Activated T-cell treated with anti-CD3 and anti-CD28 coated beads, Interleukin-2, amount 50 U/mL, for 48 hours (primary cell): ENCODE measurements at places on chromosomes 2 and 18.

DNA sequence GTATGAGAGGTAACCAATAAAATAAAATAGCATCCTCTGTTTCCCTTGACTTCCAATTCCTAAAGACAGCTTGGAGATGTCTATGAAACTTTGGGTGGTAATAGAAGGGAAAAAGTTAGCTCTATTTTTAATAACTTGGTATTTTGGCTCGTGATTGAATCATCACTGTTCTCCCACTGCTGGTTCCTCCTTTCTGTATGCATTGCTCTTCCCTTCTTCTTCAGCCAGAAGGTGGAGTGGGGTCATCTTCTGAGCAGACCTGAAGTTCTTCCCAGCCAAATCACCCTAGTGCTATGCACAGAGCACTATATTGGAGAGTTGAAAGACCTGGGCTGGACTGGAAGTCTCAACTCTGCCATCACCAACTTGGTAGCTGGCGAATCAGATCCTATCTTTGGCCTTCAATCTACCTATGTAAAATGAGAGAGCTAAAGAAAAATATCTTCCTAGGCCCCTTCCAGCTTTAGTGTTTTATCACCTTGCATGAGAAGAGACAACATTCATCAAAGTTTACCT lies 54.1 kb downstream of the CPO start:
- no peak for DNase-seq

DNA sequence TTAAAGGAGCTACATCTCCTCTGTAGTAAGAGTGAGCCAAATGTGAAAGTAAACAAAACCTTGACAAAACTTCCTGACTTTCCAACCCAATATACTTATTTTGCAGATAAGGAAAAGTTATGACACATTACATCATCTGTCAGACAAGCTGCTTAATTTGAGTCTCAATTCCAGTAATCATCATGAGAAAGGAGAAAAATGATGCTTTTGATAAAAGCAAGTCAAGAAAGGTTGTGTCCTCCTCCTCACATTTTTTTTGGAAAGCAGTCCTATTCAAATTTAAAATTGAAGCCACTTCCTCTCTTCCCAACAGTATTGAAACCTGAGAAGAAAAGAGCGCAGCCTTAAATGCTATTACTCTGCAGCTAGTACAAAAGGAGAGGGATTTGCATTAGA lies 519.6 kb downstream of the LRP1B start:
- no peak for DNase-seq

GRCh38 chr2:120546048-120546864 lies 189.4 kb upstream of the GLI2 start:
- DNase-seq, result no peak

DNA sequence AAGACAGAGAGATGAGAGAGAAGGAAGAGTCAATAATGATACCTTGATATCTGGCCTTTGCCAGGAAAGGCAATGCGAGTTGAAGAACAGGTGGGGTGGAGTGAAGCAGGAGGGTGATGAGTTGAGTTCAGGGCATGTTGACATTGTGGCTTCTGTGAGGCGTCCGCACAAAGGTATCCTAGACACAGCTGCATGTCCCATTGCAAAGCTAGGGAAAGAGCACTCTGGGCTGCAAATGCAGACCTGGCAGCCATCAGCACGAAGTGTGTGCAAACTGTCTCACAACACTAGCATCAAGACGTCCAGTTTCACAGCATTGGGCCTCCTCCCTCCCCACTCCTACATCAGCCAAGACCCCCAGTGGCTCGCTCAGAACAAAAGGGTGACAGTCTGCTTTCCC lies 36.1 kb downstream of the TEX51 start:
- no peak for DNase-seq

GRCh38 chr2:166144071-166144470 lies 16.3 kb upstream of the SCN1A start:
- no peak for DNase-seq

GRCh38 chr18:58362027-58362575 lies 266.8 kb downstream of the ALPK2 start:
- no peak for DNase-seq

GRCh38 chr2:203948733-203949132 lies 12.2 kb downstream of the ICOS start:
- DNase-seq, result no peak

GRCh38 chr2:126839796-126840195 lies 58.9 kb upstream of the TEX51 start:
- DNase-seq, result no peak

DNA sequence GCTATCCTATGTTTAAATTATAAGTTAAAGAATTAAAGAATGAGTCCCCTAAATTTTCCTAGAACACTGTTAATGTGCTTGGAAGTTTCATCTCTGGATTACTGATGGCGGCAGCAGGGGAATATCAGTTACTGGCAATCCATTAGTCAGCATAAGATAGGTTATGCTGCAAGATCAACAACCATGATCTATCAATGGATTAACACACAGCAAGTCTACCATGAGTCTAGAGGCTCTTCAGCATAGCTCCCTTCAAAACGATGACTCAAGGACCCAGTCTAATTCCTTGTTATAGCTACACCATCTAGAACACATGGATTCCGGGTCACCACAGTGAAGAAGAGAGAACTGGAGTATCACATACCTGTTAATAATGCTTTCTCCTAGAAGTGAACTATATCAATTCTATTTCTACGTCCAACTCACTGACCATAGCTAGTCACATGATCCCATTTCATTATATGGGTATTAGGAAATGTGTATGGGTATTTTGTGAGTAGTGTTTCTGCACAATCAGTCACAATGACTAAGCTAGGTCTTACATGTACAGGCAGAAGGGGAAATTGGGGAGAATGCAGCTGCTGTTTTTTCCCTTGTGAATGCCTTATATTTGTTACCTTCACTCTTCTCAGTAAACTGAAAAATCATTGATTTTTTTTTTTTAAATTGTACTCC lies 108.3 kb upstream of the MAPRE2 start:
- no peak for DNase-seq

DNA sequence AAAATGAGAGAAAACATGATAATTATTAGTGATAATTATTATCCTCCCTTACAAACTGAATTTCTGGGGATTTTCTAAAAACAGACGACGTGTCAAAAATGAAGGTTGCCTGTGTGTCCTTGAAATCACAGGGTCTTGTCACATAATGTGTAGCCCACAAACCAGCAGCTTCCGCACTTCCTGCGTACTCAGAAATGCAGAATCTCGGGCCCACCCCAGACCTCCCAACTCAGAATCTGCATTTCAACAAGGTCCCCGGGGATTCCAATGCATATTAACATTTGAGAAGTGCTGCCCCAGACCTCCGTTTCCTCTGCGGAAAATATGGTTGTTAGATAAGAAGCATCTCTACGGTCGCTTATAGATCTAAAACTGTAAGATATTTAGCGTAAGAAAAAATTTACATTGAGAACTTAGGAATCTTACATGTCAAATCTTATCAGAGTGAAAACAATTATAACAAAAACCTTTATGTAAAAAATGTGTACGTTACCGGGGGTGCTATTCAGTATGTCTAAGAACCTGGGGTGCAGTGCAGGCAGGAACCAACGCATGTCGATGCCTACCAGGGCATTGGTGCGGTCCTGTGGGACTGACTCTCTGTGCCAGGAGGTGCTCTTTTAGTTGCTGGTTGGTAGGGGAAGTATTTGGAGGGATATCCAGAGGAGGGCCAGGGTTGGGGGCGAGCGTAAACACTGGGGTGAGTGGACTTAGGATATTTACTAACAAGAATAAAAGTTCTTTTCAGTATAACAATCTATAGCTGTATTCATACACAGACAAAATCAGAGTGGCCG lies 15.2 kb downstream of the CDKL4 start:
- peak; percentile 49 for DNase-seq

DNA sequence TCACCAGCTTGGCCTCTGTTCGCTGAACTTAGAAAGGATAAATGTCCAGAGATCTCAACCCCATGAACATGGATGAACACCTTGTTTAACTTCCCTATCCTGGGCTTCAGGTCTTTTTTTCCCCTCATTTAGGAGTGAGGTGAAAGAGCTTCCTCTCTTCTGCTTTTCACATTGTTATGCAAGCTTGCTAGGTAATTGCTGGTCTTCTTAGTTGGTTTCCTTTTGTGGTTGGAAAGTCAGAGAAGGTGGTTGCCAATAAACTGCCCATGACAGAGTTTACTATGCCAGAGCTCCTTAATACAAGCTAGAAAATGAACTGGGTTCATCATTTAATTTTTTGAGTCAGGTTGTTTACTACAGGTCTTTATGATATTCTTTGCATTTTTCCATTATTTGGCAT lies 16.6 kb downstream of the SLC9A4 start:
- DNase-seq, result no peak

DNA sequence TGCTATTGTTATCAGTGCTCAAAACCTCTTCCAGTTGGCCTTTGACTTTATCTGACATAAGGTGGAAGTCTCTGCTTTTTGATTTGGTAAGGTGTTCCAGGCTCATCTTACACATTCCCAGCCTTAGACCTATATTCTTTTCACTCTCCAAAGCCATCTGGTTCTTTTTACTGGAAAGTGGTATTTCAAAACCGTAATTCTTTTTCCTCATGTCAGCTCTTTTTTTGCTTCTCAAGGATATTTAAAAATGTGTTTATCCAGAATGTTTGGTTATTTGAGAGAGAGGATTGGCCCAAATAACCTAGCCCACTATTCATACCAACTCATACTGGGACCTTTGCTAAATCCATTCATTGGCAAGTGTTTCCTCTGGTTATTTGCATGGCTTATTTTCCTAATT lies 411.2 kb upstream of the PIK3C3 start:
- DNase-seq, result no peak

GRCh38 chr2:96554293-96555145 lies 18.0 kb downstream of the ARID5A start:
- peak; percentile 86 for DNase-seq

DNA sequence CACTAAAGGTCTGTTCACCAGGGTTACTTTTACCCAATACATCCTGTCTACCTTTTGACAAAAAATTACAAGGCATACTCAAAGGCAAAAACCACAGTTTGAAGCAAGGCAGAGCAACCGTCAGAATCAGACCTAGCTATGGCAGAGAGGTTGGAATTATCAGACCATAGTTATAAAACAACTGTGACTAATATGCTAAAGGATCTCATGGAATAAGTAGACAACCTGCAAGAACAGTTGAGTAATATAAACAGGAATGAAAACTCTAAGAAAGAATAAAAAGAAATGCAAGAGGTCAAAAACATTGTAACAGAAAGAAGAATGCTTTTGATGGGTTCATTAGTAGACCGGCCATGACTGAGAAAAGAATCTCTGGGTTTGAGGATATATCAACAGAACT lies 318.8 kb upstream of the KCNH7 start:
- DNase-seq, result no peak

- no peak for DNase-seq
Measured at GRCh38 chr2:239549711-239550255, 149.0 kb upstream of the HDAC4 start.

DNA sequence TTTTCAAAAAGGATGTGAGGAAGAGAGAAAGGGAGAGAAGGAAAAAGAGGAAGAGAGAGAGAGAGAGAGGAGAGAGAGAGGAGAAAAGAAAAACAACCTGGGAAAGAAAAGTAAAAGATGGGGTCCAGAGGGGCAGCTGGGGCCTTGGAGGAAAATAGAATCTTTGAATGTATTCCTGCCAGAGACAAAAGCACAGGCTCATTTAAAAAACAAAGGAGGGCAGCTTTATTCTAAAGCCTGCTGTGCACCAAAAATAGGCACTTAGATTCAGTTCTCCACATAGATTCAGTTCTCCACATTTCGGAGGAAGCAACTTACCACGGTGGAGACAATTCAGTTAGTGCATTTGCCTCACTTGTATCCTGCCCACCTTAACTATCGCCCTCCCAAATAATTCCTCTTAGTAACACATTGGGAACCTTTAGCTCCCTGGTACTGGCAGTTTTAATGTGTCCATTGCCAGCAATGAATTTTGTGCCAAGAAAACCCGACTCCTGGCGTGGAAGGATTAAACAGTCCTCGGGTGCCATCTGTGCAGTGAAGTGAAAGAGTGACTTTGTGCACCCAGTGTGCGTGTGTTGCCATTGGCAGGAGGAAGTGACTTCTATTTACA lies 71.3 kb downstream of the DPP4 start:
- no peak for DNase-seq

GRCh38 chr2:207491086-207491485 lies 38.7 kb upstream of the CREB1 start:
- no peak for DNase-seq

- no peak for DNase-seq
Measured at GRCh38 chr18:3002732-3003131, 10.2 kb downstream of the LPIN2 start.

DNA sequence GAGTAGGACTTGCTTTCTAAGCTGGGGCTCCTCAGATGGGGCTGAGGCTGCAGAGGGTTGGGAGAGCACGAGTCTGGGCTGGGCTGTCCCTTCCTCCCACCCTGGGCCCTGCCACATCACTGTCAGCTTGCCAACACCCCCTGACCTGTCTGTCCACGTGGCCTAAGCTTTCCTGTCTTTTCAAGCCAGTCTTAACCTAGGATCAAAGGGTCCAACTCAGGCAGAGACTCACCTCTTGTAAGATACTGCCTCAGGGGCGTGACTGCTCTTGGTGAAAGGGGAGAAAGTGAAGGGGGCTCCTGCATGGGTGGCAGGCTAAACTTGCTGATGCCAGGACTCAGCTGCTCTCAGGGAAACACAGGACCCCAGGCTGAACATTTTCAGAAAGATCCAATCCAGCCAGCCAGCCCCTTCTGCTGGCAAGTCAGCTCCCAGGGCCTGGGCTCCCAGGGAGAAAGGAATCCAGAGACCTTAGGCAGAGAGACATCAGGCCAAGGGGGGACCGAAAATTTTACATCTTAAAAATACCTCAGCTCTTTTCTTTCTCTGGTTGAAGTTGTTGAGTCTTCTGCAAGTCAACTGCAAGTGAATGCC lies 144.2 kb upstream of the ID2 start:
- peak; percentile 20 for DNase-seq

GRCh38 chr2:151789055-151789834 lies 39.0 kb downstream of the ARL5A start:
- no peak for DNase-seq

- no peak for DNase-seq
Measured at GRCh38 chr18:30106356-30106755, 936.2 kb downstream of the DSC3 start.

GRCh38 chr2:150357770-150358467 lies 129.5 kb downstream of the RND3 start:
- DNase-seq, result no peak

GRCh38 chr18:31386741-31387140 lies 10.2 kb downstream of the DSG4 start:
- no peak for DNase-seq
